Panc1 (cell line): ENCODE measurements at places on chromosomes 5 and 9.

DNA sequence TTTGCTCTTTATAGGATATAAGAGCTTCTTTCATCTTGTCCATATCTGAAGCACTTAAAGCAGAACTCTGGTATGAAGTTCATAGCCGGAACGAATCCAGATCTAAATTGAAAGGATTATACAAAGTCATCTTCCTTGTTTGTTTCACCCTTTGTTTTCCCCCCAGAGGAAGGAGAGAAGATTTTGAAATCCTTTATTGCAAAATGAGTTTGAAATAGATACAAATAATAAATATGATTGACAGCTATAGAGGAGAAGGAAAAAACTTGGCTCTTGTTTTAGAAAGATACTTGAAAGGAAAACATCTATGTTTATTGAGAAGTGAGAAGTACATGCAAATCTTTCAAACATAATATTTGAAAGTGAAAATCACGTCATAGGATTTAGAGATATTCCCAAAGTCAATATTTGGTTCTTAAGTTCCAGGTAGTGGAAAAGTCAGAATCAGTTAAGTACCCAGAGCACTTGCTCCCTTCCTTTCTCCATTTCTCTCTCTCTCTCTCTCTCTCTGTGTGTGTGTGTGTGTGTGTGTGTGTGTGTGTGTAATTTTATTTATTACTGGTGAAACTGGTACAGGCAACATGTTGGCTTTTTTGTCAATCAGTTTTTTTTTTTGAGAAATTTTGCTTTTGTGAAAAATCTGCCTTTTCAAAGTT lies 27.2 kb downstream of the PAM start:
- DNase-seq = no peak

GRCh38 chr5:145350513-145350912 lies 484.6 kb downstream of the PRELID2 start:
- no peak for DNase-seq

DNA sequence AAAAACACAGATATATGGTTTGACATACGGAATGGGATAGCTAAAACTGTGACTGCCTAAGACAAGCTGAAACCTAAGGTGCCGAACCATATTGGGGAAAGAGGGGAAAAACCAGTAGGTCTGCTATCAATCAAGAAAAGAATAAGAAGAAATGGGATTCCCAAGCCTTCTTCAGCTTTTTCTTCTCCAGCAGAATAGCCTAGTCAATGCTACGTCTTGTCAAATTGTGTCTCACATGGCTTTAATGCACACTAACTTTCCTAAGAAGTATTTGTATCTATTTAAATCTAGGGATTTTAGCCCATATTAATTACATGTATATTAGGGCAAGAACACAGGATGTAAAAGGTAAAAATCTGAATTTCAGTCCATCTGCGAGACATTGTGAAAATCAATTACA lies 797 bp upstream of the FBXO38 start:
- DNase-seq = no peak

- no peak for DNase-seq
Observed at GRCh38 chr9:101265261-101265660, 119.5 kb downstream of the BAAT start.

DNA sequence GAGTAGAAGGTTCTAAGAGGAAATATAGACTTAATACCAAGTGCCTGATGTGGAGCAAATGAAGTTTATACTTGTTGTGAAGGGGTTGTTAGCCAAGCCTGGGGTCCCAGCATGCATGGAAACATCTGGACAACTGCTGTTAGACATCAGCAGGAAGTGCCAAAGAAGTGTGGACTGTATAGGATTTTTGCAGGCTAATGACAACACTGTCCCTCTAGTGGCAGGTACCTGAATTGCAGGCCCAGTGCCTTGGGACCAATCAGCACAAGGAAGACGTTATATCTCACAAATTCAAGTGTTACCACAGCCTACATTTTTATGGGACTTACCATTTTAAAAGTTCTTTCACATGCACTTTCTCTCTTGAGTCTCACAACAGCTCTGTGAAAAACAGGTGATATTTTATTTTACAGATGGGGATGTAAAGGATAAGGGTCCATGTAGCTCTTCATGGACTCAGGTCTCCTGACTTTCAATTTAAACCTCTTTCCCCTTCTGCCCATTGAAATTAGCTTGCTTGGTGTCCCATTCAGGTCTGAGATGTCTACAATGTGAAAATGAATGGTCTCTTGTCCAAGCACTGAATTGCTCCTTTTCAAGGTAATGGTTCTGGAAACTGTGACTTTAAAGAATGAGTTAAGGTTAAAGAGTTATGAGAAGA lies 89.0 kb upstream of the MAP1B start:
- DNase-seq = peak; percentile 71

- DNase-seq = no peak
Observed at GRCh38 chr9:110710420-110710819, 41.8 kb downstream of the MUSK start.

GRCh38 chr5:149089796-149090195 lies 26.9 kb upstream of the SH3TC2 start:
- DNase-seq = no peak

DNA sequence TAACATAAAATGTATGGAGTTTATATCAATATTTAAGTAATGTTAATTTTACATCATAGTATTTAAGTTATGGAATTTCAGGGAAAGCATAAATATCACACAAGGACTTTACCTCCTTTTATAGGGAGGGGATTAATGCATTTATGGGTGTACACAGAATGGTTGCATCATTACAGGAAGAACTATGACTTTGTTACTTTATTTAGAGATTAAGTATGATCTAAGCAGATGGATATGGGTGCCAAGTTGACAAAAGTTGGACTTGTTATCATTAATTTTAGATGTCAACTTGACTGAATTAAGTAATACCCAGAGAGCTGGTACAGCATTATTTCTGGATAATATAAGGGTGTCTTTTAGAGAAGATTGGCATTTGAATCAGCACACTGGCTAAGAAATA lies 160.5 kb upstream of the CDH10 start:
- DNase-seq = no peak

- no peak for DNase-seq
Observed at GRCh38 chr5:157630341-157630740, 21.9 kb downstream of the SOX30 start.

GRCh38 chr9:136516191-136516654 lies 29.6 kb downstream of the NOTCH1 start:
- DNase-seq = no peak

DNA sequence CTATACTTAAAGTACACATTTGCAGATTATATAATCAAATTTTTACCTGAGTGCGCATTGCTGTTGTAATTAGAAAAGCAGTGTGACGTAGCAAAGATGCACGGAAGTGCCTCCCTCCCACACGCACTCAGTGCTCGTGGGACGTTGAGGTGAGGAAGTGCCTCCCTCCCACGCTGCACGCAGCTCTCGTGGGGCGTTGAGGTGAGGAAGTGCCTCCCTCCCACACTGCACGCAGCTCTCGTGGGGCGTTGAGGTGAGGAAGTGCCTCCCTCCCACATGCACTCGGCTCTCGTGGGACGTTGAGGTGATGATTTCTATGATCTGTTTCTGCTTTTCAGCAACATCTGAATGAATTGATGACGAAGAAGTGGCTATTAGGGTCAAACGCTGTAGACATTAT lies 21.0 kb downstream of the EXOC3 start:
- no peak for DNase-seq

- DNase-seq = no peak
Observed at GRCh38 chr5:35004200-35004599, 43.5 kb downstream of the AGXT2 start.

DNA sequence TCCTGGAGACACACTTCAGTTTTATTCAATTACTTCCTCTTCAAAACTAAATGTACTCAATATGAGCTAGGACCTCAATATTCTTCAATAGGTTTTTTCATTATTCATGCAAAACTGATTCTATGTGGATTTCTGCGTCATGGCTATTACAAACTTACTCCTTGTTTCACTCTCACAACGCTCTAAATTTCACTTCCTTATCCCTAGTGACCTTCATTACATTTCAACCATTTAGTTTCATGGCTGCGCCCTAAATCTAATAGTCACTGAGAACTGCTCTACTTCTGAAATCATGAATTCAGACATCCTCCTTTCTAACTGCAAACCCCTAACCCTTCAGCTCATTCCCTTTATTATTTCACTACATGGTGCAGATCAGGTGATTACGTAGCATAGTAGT lies 93.9 kb downstream of the SLC25A46 start:
- no peak for DNase-seq
